ENCODE measurements at places on chromosomes 1 and 21.

GRCh38 chr1:166182281-166182680 lies 15.5 kb upstream of the FAM78B start:
- DNase-seq: no peak

- DNase-seq: no peak
Observed at GRCh38 chr1:201221201-201221846, 30.7 kb downstream of the IGFN1 start.

DNA sequence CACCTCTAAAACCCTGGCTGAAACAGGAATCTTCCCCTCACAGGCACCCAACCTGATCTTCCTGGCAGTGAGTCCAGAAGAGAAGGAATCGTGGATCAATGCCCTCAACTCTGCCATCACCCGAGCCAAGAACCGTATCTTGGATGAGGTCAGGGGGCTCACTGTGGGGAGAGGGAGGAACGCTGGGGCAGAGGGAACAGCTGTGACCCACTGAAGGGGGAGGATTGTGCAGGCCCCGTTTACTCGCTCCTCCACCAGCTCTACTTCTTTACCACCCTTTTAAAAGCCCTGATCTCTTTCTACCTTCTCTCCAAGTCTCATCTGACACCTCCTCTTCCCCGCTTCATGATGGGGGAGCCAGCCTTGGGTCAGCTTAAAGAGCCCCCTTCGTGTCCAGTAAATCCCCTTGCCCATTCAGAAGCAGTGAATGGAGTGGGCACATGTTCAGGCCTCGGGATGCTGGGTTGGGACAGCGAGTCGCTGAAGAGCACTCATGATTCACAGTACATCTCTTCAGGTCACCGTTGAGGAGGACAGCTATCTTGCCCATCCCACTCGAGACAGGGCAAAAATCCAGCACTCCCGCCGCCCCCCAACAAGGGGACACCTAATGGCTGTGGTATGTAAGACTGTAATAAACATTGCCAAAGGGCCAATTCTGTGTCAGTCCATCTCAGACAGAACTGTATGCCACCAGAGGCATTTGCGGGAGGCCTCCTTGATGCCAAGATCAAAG lies 7.3 kb downstream of the PLEKHO1 start:
- DNase-seq: no peak

- DNase-seq: no peak
Observed at GRCh38 chr1:86753700-86754099, 49.3 kb downstream of the SH3GLB1 start.

DNA sequence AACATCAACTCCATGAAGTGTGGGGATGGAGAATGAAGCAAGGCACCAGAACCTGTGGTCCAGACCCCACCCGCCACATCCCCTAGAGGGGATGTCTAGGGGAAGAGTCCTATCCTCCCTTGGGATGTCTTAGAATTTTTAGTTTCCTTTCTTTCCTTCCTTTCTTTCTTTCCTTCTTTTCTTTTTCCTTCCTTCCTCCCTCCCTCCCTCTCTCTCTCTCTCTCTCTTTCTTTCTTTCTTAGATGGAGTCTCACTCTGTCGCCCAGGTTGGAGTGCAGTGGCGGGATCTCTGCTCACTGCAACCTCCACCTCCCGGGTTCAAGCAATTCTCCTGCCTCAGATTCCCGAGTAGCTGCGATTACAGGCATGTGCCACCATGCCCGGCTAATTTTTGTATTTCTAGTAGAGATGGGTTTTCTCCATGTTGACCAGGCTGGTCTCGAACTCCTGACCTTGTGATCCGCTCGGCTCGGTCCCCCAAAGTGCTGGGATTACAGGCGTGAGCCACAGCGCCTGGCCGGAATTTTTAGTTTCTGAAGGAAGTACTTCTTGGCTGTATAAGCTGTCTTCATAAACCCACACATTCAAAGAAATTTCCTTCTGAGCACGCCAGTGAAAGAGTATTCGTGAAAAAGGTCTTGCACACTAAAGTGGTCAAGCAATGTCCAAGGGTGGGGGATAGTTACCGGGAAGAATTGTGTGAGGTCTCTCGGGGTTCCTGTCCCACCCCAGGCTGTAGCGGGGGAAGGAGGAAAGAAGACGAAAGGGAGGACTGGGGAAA lies 20.8 kb upstream of the LEFTY2 start:
- DNase-seq: no peak

GRCh38 chr1:96145492-96145891 lies 576.1 kb upstream of the PTBP2 start:
- DNase-seq: no peak

DNA sequence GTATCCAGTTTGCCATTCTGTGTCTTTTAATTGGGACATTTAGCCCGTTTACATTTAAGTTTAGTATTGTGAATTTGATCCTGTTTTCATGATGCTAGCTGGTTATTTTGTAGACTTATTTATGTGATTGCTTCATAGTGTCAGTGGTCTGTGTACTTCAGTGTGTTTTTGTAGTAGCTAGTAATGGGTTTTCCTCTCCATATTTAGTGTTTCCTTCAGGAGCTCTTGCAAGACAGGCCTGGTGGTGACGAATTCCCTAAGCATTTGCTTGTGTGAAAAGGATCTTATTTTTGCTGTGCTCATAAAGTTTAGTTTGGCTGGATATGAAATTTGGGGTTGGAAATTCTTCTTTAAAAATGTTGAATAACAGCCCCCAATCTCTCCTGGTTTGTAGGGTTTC lies 69.2 kb upstream of the PDC start:
- DNase-seq: no peak

DNA sequence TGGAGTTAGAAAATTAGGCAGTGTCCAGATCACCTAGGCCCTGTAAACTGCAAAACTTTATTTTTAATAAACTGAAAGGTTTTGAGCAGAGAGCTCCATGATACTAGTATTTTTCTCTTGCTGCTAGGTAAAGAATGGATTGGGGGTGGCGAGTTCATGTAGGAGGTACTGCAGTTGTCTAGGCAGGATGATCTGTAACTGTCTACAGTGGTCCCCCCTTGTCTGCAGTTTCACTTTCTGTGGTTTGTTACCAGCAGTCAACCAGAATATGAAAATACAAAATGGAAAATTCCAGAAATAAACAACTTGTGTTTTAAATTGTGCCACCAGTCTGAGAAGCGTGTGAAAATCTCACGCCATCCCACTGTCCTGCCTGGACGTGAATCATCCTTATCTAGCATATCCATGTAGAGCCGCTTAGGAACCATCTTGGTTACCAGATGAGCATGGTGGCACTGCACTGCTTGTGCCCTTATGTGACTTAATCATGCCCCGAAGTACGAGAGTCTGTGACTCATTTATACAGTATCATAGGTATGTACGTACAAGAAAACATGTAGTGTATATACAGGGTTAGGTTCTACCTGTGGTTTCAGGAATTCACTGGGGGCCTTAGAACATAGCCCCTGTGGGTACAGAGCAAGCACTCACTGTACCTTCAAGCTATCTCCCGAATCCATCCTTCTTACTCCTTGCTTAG lies 94.2 kb downstream of the AHCTF1 start:
- no peak for DNase-seq

GRCh38 chr21:46057710-46058241 lies 40.1 kb upstream of the COL6A2 start:
- DNase-seq: no peak

DNA sequence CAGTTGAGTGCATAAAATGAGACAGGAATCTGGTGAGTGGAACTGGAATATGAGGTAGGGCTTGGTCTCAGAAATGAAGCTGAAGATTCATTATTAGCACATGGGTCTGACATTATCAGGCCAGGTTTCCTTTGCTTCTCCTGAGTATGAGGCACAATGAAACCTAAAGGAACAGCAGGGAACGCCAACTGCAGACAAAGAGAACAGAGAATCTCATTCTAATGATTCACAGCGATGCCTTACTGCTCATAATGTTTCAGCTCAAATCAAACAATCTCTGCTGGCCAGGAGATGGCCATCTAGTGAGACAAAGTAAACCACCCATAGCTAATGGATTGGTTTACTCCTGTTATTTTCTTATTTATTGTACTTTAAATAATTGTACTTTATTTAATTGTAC lies 133.5 kb downstream of the C1orf21 start:
- no peak for DNase-seq

- peak; percentile 37 for DNase-seq
Observed at GRCh38 chr1:68470388-68470970, 20.7 kb upstream of the RPE65 start.

GRCh38 chr1:168861421-168862004 lies 132.5 kb upstream of the DPT start:
- DNase-seq: no peak

DNA sequence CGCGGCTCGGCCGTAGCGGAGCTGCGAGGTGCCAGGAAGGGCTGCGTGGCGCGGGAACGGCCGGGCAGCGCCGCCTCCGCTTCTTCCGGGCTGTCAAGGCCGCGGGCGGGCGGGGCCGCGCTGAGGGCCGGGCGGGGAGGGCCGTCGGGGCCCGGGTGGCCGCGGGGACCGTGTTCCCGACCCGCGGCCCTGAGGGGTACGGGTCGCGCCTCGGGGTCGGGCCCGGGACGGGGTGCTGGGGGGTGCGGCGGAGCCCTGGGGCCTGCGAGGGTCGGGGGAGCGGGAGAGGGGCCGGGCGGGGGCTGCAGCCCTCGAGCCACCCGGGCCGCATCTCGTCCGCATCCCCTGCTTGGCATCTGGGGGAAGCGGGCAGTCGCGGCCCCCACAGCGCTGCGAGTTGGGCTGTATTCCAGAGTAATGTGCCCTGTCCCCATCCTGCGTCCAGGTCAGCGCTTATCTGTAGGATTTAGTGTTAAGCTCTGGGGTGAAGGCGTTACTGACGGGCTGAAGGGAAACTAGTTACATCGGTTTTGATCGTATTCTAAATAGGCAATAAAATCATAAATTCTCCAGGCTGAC lies 379 bp downstream of the RER1 start:
- no peak for DNase-seq

DNA sequence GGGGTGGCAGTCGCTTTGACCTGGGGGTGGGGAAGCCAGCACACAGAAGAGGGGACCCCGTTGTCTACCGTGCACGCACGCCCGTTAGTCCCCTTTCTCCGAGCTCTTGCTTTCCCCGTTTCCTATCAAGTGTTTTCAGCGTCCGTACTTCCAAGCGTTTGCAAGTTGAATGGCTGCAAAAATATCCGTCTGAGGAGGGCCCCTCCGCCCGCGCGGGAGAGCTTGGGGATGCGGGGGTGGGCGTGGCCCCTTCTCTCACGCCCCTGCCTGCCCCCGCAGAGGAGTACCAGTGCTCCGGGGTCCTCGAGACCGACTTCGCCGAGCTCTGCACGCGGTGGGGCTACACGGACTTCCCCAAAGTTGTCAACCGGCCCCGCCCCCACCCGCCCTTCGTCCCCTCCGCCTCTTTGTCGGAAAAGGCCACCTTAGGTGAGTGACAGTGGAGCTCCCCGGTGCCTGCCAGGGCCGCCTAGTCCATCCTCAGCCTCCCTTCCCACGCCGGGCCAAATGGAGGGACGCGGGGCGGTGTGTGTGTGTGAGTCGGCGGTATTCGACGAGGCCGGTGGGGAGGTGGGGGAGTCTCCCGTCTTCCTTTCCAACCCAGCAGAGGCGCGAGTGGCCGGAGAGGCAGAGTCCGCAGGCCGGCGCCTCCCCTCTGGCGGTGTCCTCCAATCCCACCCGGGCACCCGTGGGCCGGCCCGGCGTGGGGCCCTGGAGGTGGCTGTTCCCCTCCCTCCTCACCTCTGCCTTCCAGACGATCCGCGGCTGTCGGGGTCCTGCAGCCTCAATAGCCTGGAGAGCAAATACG lies 3.4 kb downstream of the LRRC71 start:
- no peak for DNase-seq

GRCh38 chr1:204323887-204324286 lies 35.8 kb downstream of the PLEKHA6 start:
- no peak for DNase-seq

- DNase-seq: no peak
Observed at GRCh38 chr1:205676002-205676401, 4.3 kb downstream of the SLC45A3 start.

- DNase-seq: no peak
Observed at GRCh38 chr1:11777658-11778322, 15.8 kb downstream of the C1orf167 start.

GRCh38 chr21:45860493-45861155 lies 120.9 kb upstream of the COL6A1 start:
- no peak for DNase-seq
